ENCODE measurements at places on chromosomes 1 and 21.

DNA sequence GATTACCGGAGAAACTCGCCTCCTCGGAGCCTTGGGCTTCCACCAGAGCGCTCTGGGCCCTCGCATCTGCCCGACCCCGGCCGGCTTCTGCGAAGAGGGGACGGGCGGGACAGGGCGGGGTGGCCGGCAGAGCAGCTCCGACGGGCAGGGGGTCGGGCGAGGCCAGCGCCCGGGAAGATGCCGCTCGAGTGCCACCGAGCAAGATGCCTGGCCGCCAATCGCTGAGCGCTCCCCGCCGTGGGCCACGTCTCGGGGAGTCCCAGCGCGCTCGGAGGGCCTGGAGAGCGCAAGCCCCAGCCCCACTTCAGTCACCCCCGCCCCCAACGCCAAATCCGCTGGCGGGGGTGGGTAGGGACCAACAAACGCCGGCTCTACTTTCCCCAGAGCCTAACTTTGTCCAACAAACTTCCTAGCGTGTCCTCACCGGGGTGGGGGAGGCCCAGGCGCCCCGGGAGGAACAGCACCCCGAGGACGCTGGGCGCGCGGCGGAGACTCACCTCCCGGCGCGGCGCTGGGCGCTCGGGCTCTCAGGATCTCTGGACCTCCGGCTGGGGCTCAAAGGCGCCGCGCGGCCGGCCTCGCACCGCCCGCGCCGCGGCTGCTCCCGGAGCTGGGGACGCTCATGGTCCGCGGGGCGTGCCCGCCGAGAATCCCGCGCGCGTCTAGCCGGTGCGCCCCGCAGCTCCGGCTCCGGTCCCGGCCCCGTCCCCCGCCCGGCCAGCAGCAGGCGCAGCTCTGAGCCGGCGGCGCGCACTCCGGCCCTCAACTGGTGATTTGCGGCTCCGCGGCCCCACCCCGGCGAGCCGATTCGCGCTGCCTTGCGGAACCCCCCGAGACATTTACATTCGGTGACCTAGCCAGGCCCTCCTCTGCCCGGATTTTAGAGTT is at the start of gene BCAR3:
TSS of gene BCAR3 (minus strand) at position 737 of the 888 bp plus-strand sequence. CDS start 6,907 bp downstream, outside the sequence.
- peak; percentile 62 for DNase-seq

DNA sequence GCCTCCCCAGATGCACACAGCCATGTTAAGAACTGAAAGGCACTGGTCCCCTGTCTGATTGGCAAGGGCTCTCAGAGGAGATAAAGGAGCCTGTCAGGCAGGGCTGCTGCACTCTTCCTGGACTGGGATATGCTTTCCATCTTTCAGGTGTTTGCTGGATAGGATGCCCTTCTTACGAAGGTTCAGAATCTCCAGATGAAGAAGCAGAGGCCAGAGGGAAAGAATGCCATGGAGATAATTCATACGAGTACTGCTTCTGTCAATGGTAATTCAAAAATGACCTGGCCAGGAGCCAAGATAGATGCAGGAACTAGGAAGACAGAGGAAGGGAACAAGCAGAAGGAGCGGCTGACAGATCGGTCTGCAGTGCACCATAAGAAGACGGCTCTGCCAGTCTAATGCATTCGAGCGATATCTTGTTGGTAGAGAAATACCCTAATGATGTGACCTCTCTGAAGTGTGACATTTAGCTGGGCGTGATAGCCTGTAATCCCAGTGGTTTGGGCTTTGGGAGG is 16.6 kb upstream of the ATP2B4 start:
- DNase-seq, result no peak

DNA sequence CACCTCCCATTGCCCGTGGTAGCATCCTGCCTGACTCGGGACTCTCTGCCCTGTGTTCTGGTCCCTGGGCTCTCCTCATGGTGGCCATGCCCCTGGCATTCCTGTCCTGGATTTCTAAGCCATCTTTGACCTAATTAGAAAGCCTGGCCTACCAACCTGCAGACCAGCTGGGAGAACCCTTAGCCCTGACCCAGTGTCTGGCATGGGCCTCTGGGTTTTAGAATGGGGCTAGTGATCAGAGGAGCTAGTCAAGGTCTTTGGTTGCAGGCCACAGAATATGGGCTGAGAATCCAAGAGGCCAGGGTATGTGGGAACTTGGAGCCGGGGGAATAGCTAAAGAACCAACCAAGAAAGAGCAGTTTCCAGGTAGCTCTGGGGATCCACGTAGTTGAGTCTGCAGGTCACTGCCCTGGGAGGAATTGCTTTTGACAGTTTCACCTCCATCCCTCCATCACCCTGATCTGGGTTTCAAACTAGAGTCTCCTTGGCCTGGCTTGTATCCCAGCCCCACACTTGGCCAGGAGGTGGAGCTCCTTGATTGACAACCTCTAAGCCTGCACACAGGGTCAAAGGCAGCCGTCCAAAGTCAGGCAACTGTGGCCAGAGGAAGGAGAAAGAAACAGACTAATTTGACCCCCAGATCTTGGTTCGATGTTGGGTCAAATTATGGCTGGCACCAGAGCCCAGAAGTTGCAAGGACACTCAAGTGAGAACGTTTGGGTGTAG is 54.7 kb upstream of the ABCG1 start:
- DNase-seq, result no peak

GRCh38 chr1:223662943-223663342 is 2.6 kb downstream of the CAPN8 start:
- no peak for DNase-seq

DNA sequence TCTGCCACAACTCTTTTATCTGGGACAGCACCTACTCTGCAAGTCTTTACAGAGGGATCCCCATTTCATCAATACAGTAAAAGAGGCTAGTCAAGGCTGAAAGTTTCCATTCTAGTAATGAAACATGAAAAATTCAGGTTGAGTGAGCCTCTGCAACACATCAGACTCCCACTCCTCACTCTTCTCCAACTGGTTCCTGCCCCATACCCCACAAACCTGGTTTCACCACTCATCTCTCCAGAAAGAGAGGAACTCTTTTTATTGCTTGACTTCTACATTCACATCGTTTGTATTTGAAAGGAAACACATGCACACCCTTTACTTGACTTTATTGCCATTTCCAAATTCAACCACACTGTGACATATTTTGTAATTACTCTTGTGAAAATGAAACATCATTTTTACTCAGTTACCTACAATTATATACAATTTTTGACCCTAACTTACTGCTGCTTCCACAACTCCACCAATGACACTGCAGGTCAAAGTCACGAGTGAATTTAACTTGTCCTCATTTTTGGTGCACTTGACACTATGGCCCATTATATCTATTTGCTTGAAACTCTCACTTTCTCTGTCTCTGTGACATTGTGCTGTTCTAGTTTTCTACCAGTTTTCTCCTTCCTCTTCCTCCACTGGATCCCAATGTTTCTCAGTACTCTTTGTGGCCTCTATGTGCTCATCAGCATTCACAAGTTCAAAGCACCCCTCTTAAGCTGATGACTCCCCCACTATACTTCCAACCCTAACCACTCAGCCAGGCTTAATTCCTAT is 8.0 kb downstream of the STX6 start:
- no peak for DNase-seq

DNA sequence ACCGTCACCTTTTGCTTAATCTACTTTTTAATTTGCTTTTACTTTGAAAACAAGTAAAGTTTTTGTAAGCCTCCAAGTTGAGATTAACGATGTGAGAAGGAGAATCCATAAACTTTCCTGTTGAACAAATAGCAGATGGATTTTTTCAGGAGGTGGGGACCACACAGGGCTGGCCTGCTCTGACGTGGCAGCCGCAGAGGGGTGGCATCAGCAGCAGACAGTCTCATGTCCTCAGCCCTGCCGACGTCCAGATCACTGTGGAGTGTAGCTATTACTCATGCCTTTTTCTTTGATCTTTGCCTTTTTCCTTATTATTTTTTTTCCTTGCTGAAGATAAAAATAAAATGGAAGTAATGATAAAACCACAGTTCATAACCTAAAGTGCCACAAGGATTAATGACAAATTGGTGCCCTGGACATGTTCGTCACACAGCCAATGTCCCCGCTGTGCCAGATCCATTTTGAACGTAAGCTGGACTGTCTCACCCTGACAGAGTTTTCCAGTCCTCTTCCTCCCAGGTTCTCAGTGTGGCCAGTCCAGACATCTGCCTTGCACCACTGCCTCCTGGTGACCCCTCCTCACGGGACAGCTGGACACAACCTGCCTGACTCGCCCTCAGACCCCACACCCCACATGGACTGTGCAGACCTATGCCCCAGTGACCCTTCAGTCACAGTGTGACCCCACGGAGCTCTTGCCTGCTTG is 15.4 kb upstream of the ZBTB21 start:
- peak; percentile 73 for DNase-seq

DNA sequence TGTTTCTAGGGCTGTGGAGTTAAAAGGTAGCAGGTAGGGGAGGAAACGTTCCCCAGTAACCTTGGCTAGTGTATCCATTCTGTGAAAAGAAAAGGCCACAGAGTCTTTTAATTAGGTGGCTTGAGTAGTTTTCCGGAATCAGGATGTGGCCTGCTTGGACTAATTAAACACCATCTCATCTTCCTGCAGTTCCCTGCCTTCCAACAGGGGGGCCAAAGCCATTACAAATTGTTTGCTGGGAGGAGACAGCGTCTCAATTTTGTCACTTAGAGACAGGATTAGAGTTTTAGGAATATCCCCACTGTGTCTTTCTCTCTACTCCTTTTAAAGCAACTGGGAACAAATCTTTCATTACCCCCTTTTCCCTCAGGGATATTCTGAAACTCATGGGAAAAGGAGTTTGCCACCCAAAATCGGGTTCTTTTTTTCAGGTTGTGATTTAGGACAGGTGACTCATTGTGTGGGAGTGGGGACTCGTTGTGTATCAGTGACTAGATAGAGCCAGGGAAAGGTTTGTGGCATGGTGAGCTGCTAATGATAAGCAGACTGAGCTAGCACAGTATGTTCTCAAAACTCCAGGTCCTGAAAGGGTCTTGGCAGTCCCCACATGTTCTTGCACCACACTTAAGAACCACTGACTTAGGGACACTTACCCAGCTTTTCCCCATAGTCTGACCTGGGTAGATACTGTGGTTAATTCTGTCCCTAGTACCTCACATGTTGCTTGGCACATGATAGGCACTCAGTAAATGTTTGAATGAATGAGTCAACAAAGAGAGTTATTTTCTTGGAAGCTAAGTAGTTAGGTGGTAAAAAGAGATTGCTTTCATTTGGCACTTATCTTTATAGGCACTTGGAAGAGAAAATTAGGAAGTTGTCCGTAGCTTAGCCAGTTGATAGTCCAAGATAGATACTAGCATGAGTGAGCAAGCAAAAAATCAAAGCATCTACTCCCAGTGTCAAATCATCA is 22.5 kb downstream of the INTS3 start:
- peak; percentile 77 for DNase-seq

GRCh38 chr1:166852918-166853317 is 13.6 kb downstream of the POGK start:
- no peak for DNase-seq

- peak; percentile 31 for DNase-seq
These were observed 10.0 kb downstream of the NCF2 start for GRCh38 chr1:183580281-183580682.

DNA sequence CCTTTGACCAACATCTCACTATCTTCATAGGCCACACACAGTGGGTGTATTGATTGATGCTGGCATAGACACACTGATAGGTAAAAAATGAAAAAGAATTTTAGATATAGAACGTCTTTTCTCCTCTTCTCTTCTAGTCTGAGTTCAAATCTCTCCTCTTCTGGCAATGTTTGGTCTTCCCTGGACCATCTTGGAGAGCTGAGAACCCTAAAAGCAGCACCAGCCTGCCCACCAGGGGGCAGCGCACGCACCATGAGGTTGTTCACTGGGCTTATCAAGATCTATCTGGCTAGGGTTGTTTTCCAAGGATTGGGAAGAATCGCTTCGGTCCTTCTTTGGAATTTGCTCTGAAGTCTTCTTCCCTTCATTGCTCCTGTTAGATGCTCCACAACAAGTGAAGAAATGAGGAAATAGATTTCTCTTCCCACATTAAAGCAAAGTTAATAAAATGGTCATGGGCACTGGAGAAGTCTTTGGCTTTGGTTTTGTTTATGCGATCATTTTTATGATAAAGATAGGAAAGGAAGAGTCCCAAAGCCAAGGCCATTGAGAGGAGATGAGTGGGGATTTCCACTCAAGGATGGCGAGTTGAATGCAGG is 104.0 kb upstream of the OLIG2 start:
- peak; percentile 33 for DNase-seq

GRCh38 chr21:43854773-43855633 is 10.0 kb upstream of the AGPAT3 start:
- DNase-seq, result no peak

GRCh38 chr1:75522389-75522788 is 88.5 kb downstream of the SLC44A5 start:
- DNase-seq, result no peak

- DNase-seq, result no peak
These were observed 1.4 kb downstream of the STXBP3 start for GRCh38 chr1:108747898-108748297.

DNA sequence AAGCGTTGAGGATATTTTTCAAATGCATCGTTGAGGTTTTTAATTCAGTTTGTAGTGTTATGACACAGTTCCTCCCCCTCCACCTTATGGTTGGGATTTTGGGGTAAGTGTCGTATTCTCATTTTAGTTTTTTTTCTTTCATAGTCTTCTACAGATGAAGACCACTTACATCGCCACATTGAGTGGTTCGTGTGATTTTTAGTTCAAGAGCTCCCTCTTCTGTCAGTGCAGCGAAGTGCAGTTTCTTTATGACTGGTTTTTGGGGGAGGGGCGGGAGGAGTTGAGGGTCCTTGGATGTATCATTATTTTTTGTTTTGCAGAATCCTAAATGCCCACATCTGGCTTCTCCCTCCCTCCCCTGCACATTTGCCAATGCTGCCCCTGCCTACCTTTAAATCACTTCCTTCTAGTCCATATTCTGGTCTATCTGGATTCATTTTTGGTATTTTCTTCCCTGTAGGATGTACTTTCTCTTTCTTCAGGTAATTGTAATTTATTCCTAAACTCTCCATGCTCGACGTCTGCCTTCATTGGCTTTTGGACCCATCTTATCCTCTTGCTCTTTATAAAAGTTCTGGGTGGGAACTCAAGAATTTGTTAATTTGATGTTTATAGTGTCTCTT is 433.1 kb downstream of the CAMTA1 start:
- peak; percentile 61 for DNase-seq

GRCh38 chr1:108106775-108107174 is 93.4 kb downstream of the SLC25A24 start:
- no peak for DNase-seq

DNA sequence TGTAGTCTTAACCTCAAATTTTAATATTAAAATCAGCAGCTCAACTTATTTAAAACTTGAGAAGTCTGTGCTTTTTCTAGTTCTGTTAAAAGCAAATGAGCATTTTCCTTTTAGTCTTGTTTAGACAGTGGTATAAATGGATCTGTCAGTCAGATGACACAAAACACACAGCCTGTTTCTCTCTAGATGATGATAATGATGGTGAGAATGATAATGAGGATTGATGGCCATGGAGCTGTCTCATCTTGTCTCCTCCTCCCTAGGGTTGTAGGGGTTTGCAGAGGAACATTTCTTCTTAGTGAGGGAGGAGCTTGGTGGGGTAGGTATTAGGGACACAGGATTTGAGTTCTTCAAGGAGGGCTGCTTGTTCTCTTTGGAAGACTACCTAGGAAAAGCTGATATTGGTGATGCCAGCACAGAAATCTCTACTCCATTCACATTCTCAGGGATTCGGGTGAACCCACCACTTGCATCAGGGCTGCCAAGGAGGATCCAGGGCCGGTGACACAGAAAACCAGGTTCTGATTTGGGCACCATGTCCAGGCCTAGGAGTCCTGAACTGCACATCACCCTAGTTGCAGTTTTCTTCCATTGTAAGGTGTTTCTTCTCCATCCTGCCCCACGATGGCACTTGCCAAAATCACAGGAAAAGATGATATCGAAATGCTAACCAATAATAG is 147.6 kb downstream of the RHOU start:
- DNase-seq, result no peak
